ENCODE measurements at places on chromosomes 3 and 15.

GRCh38 chr3:62372621-62373041 lies 719 bp downstream of the FEZF2 start:
- no peak for DNase-seq

DNA sequence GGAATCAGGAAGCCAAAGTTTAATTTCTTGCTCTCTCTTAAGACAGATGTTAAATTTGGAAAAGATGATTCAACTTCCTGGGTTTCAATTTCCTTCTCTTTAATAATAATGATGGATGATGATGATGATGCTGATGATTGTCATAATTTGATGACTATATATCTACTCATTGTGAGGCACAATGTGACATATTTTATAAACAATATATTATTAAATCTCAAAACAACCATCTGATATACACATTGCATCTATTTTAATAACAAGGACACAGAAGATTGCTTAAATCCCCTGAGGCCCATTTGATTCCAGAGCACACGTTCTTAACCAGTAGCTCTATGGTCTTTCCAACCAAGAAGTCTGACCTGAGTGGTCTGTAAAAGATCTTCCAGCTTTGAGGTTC lies 124.0 kb downstream of the CNTN6 start:
- DNase-seq: no peak

DNA sequence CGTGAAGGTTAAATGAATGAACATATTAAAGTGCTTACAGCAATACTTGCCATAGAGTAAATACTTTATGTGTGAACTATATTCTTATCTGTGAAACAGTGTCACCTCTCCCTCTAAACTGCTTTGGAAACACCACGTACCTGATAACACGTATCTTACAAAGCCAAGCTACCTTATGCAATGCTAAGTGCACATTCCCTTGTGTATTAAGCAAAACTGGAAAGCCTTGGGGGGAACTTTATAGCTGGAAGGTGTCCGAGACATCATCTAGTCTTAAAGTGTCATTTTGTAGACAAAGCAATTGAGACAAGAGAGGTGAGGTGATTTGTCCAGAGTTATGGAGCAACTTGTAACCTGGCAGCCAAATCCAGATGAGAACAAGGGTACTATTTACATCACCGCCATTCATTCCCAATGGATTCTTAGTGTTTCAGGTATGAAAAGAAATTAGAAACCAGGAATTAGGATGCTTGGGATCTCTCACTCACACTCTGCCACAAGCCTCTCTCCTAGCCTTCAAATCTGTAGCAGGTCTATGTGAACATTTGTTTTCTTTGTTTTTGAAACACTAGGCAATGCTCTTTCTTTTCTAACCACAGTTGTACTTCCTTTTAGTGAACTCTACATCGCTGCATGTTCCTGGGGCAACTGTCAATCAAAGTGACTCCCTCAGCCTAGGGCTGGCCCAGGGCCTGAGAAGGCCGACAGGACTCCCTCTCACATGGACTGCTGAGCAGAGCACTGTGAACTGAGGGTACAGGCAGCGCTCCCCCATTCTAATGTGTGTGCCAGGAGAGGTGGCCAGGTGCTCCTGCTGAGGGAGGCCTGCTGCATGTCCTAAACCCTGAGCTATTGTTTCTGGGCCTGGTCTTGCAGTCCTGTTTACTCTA lies 13.9 kb upstream of the MGLL start:
- no peak for DNase-seq

GRCh38 chr15:29652595-29652994 lies 169.7 kb downstream of the TJP1 start:
- DNase-seq: no peak

- DNase-seq: no peak
These were observed 4.4 kb upstream of the ATOSA start for GRCh38 chr15:52683580-52683979.

- no peak for DNase-seq
These were observed 536.7 kb downstream of the FOXP1 start for GRCh38 chr3:71046791-71047190.

DNA sequence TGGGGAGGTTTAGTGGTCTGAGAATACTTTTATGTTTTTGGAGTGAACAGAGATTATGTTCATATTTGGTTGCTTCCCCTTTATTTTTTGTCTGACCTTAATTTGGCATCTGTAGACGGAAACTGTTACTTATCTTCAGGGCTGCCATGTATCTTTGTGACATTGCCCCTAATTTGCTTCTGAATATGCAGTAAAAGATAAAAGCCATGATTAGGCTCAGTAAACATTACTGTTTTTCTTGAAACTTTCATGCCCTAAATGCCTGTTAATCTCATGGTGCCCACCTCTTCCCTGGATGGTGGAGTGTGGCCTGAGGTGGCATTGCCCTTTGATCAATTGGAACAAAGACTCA lies 106.7 kb downstream of the C3orf70 start:
- DNase-seq: no peak

GRCh38 chr3:165193366-165194254 lies 2.6 kb downstream of the SLITRK3 start:
- no peak for DNase-seq

DNA sequence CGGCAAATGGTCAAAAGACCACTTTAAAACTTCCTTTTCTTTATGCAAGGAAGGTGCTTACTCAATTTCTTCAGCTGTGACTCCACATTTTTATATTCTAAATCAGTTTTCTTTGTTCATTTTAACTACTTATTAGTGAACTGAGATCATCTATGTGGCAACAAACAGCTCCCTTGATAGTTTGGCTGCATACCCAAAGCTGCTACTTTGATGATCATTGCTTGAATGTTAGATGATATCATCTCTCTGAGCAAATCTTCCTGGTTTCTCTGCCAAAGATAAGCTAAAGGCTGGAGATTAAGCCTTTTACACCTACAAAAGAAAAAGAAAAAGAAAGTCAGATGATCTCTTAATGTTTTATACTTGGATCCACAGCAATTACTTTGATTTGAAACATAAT lies 95.5 kb downstream of the DPH6 start:
- no peak for DNase-seq

GRCh38 chr3:177353140-177353539 lies 155.9 kb upstream of the TBL1XR1 start:
- no peak for DNase-seq

- DNase-seq: no peak
These were observed 34.5 kb downstream of the TBC1D5 start for GRCh38 chr3:17707813-17708543.

- DNase-seq: no peak
These were observed 231.5 kb downstream of the ALCAM start for GRCh38 chr3:105598042-105598796.

- no peak for DNase-seq
These were observed 178.3 kb downstream of the CNTN3 start for GRCh38 chr3:74436184-74436583.

Measured in KG1 (cell line).